Bone marrow (tissue), 2 donors: ENCODE measurements at places on chromosomes 5 and 9.
A peak's percentile ranks its signal among the peaks of the same experiment; 100 is the strongest.

DNA sequence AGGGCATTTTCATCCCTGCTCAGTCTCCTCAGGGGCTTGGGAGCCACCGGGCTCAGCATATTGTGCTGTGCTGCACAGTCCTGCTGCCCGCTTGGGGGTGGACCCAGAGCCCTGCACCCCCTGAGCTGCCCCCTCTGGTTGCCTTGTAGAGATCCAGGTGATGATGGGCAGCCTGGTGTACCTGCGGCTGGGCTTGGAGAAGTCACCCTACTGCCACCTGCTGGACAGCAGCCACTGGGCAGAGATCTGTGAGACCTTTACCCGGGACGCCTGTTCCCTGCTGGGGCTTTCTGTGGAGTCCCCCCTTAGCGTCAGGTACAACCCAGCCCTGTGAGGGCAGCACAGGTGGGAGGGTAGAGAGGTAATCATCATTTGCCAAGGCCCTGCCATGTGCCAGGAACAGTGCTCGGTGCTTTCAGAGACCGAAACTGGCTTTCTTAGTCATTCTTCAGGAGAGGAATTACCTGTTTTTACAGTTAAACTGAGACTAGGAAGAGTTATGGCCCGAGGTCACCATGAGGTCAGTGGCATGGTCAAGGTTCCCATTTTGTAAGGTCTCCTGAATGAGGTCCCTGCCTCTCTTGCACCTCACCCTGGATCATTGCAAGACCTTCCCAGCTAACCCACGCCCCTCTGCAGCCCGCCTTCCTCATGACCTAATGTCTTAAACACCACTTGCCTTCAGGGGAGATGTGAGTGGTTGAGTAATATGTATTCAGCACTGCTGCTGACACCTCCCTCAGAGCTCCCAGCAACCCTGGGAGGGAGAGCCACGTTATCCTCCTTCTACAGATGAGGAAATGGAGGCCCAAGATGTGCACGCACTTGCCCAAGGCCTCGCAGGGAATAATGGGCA, 7.5 kb downstream of the NHP2 start:
- no peak for DNase-seq

- DNase-seq = no peak
Measured at GRCh38 chr9:138094028-138094427, 216.4 kb downstream of the CACNA1B start.

GRCh38 chr5:98770209-98770910, 3.1 kb upstream of the RGMB start:
- no peak for DNase-seq

- DNase-seq = no peak
Measured at GRCh38 chr9:119365291-119366027, 3.8 kb downstream of the BRINP1 start.

- no peak for DNase-seq
Measured at GRCh38 chr9:93237540-93237939, 53.6 kb downstream of the WNK2 start.

GRCh38 chr9:73155968-73156864, 4.6 kb downstream of the ANXA1 start:
- no peak for DNase-seq

GRCh38 chr5:73215891-73216610, 43.1 kb downstream of the TMEM174 start:
- peak; percentile 54 for DNase-seq

DNA sequence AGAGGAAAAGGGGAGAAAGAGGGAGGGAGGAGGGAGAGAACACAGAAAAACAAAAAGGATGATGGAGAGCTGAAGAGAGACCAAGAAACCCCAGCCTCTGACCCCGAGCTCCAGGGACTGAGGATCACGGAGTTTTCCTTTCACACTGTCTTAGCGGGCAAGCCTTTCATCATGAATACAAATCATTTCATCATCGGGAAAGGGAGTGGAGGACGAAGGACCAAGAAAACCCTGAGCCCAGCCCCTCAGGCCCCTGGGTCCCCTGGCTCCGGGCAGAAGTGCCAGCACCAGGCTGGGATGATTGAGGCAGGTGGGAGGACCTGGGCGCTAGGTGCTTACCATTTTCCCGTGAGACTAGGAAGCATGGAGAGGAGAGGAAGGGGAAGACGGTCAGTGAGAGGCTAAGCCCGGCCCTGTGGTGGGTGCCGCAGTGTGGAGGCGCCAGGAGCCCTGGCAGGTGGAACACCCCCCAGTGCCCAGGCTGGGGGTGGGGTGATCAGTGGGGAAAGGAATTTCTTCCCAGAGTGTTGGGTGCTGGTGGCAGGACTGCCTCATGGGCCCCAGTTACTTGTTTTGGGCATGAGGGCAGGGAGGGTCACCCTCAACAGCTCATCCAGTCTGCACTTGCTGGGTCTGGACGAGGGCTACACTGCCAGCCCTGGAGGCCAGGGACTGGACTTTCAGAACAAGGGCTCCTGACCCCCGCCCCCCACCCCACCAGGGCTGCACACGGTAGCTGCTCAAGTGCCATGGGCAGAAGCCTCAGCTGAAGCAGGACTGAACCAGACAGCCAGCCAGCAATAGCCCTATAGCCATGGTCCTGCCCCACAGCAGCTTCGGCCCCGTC, 49.0 kb upstream of the SARDH start:
- no peak for DNase-seq

DNA sequence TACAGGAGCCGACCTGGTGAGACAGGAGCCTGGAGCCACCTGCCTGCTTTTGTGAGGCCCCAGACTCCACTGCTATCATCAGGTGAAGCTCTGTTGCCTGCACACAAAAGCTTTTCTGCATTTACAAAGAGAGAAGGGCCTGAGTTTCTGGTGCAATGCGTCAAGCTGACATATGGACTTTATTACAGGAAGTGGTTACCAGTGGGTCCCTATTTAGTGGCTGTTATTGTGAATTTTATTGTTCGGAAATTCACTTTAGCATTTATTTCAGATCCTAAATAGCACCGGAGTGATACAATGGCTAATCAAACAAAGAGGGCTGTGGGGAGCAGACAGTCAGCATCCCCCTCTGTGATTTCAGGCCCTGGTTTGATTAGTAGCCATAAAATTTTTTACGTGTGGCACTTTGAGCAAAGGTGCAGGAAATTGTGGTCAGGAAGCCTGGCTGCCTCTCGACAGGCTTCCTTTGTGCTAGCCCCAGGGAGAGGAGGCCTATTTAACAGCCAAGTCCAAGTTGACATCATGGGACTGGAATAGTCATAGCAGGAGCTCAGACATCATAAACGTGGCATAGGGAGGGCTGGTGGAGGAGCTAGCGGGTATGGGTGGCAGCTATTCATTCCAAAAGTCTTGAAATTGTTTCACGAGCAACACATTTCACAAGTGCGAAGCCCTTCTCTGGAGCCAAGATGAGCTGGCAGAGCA, 8.4 kb downstream of the TGFBI start:
- no peak for DNase-seq

DNA sequence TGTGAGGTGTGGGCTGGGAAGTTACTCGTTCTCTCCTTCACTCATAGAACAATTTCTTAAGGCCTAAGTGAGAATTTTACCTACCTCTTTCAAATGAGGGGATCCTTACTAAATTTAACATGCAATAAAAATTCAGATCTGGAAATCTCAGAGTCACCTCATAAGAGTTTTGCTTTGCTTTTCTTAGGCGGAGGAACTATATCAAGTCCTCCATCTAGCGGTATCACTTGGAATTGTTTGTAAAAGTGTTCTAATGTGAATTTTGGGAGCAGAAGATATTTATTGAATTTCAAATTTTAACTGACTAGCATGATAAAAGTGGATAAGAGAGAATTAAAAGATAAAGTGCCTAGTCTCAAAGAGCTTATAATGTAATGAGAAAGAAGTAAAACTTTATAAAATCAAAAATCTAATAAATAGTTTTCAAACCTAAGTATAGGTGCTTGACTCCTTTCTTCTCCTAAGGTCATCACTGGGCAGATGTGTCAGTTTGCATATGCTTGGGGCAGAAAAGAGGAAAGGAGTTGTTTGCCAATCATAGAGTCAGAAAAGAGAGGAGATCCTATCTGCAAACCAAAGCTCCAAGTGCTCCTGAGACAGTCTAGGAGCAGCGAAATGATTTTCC, 145.7 kb upstream of the DAB2 start:
- peak; percentile 48 for DNase-seq

GRCh38 chr9:83431101-83432060, 106.8 kb downstream of the FRMD3 start:
- no peak for DNase-seq

- no peak for DNase-seq
Measured at GRCh38 chr5:38569180-38569579, 12.7 kb upstream of the LIFR start.

DNA sequence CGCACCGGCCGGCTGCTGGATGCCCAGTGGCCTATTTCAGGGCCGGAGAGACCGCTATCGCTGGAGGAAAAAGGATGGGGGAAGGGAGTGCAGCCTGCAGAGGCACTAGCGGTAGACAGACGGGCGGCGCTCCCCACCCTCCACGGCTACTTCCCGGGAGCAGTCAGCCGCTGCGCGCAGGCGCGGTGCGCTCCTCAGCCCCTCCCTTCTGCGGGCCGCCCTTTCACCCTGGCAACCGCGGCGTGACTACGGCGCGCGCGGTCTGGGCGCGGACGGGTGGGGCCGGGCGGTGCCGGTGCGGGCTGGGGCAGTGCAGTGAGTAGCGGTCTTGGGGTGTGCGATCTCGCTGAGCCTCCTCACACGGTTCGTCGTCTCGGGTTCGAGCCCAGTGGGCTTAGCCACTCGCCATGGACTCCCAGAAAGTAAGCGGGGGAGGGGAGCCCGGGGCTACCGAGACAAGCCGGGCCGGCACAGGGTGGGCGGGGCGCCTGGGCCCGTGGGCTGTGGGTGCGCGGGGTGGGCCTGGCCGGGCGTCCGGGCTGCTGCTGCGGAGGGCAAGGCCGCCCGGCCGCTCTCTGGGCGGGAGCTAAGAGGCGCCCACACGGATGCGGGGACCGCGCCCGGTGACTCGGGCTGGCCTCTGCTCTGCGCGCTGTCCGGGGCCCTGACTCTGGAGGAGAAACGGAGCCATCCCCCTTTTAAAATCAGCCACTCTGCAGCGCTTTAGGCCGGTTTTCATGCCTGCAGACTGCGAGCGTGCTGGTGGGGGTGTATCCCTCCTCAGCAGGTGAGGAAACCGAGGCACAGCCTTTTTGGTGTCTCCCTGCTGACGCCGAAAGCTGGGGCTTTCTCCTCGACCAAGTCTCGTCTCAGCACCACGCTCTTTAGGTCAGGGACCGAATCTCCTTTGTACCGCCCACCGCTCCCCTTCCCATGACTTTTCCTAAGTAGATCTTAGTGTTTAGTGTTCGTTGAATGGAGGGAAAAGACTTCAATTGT, at the start of gene FSD1L:
Gene FSD1L, plus strand, starts transcription at position 221 of the 999 bp plus-strand sequence. Its CDS starts 187 bp downstream, at position 408.
- peak; percentile 66 for DNase-seq

- DNase-seq = no peak
Measured at GRCh38 chr5:169772256-169772655, 135.2 kb downstream of the DOCK2 start.

- DNase-seq = no peak
Measured at GRCh38 chr5:169242849-169243186, 58.1 kb downstream of the SLIT3 start.

DNA sequence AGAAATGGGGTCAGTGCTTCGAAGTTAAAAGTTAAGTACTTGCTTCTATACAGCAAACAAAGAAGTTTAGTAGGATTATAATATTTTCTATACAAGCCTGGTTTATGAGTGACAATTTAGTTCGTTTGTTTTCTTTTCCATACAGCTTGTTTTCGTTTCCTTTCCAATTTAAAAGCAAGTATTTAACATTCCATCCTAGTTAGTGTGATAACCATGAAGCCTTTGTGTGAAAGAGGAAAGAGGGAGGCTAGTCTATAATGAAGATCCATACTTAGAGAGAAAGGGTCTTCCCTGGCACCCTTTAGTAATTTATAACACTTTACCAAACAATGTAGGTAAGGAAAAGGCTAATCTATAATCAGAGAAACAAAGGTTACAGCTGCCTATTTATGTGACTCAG, 51.0 kb downstream of the SLC1A1 start:
- DNase-seq = no peak

DNA sequence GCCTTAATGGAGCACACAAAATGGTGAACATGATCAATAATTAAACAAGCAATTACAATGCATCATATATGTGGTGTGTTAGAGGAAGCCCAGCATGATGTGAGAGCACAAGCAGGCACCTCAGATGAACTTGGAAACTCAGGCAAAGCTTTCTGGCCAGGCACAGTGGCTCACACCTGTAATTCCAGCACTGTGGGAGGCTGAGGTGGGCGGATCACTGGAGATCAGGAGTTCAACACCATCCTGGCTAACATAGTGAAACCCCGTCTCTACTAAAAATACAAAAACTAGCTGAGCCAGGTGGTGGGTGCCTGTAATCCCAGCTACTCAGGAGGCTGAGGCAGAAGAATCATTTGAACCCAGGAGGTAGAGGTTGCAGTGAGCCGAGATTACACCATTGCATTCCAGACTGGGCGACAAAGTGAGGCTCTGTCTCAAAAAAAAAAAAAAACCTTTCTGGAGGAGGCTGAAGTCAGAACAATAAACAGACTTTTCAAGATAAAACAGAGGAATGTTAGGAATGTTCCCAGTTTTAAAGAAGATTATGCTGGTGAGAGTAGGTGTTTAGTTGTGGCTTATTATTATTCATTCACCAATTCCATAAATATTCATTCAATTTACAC, 159.4 kb downstream of the CEMIP2 start:
- no peak for DNase-seq

GRCh38 chr9:35757226-35757891, 3.3 kb upstream of the MSMP start:
- DNase-seq = no peak

DNA sequence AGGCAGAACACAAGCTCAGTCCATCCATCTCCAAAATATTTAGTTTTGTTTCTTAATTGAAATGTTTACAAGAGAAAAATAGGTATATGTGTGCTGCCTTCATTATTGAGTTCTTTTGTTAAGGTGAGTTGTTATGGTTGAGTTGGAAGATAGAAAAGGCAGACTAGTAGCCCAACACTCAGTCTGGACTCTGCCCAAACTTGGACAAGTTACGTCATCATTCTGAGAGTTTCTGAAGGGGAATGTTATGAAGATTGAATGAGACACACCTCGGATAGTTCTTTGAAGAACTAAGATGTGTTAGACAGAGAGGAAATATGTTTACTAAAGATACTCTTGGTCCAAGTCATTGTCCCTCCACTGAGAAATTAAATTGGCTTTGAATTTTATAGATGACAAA, 245.5 kb downstream of the KCTD16 start:
- no peak for DNase-seq

- DNase-seq = no peak
Measured at GRCh38 chr5:162248107-162248713, 180.6 kb downstream of the GABRG2 start.

- DNase-seq = no peak
Measured at GRCh38 chr5:80960531-80961375, 590 bp downstream of the RASGRF2 start.

DNA sequence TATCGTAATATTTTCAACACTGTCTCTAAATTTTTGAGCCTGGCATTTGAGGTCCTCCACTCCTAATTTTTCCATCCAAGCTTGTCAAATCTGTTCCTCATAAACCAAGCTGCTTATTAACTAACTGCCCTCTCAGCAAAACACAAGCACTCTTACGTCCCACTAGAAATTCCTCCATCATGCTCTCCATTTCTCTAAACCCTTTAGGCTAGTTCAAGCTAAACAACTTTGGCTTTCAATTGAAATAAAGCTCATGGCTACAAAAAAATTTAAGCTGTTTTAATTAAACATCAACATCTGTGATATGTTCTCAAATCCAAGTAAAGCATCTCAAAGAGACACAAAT, 45.7 kb downstream of the RNF145 start:
- no peak for DNase-seq

- no peak for DNase-seq
Measured at GRCh38 chr5:116856271-116856670, 281.6 kb upstream of the SEMA6A start.

GRCh38 chr5:180117000-180117725, 45.6 kb upstream of the RNF130 start:
- no peak for DNase-seq
